ENCODE measurements at places on chromosomes 7 and 10.

DNA sequence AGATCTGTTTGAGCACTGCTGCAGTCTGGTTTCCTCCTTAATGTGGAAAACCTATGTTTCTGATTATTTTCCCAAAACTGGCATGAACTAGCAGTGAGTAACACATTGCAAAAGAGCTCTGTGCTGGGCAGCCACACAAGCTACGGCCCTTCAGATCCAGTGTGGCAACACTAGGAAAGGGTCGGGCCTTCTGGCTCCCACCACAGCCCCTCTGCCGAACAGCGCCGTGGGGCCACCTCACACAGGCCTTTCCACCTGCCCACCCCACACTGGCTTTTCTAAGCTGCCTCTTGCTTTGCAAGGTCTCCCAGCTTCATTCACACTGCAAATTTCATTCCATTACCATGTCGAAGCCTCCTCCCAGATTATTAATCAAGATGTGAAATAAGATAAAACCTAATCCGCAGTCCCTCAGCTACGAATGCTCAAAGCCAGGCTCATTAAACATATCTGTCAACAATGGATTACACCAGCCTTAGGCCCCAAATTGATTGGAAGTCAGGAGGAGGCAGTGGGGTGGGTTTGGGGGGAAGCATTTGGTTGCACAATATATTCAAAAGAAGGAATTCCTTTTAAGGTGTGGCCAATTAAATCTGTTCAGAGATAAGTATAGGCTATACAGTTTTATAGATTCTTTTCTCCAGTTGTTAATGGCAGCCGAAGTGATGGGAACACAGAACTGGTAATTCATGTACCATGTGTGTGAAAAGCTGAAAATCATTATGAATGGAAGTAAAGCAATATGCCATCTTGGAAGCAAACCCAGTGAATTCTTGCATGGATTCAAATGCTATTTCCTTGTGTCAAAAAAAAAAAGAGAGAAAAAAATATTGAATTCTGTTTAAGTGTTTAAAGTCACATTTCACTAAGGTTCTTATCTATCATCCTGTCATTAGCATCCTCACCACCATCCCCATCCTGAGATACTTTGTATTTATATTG, 223.7 kb downstream of the MTERF1 start:
- no peak for DNase-seq

GRCh38 chr7:105759670-105760550, 116.5 kb downstream of the ATXN7L1 start:
- peak; percentile 81 for DNase-seq

GRCh38 chr7:99340659-99341058, 15.0 kb downstream of the ARPC1A start:
- no peak for DNase-seq

DNA sequence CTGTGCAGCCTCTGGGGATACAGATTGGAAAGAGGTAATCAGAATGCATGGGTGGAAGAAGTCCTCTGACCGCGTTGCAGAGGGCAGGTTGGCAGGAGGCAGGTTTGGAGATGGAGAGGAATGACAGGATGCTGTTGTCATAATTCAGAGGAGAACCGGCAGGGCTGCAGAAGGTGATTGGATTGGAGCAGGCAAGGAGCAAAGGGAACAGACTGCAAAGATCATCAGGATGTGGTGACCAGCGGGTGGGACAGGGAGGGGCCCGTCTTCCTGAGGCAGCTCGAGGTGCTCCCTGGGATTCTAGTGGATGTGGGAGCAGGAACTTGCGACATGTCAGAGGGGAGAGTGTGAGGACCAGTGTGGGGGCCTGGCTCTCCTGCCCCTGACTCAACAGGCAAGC, 78.5 kb upstream of the PPIF start:
- no peak for DNase-seq

- DNase-seq = peak; percentile 62
Measured at GRCh38 chr7:140005754-140006503, 56.8 kb downstream of the PARP12 start.
